Hematopoietic multipotent progenitor cell treated with erythropoietin and hydrocortisone succinate and interleukin-3 and kit ligand, for 8 days (in vitro differentiated cells): ENCODE measurements at places on chromosomes 2 and 18.
A peak's percentile ranks its signal among the peaks of the same experiment; 100 is the strongest.

GRCh38 chr2:118832791-118833715, 14.4 kb downstream of the EN1 start:
- no peak for DNase-seq

GRCh38 chr18:10013621-10014543, 100.1 kb downstream of the VAPA start:
- DNase-seq, result no peak

- no peak for DNase-seq
Observed at GRCh38 chr2:100106460-100106859, 35.9 kb downstream of the AFF3 start.

DNA sequence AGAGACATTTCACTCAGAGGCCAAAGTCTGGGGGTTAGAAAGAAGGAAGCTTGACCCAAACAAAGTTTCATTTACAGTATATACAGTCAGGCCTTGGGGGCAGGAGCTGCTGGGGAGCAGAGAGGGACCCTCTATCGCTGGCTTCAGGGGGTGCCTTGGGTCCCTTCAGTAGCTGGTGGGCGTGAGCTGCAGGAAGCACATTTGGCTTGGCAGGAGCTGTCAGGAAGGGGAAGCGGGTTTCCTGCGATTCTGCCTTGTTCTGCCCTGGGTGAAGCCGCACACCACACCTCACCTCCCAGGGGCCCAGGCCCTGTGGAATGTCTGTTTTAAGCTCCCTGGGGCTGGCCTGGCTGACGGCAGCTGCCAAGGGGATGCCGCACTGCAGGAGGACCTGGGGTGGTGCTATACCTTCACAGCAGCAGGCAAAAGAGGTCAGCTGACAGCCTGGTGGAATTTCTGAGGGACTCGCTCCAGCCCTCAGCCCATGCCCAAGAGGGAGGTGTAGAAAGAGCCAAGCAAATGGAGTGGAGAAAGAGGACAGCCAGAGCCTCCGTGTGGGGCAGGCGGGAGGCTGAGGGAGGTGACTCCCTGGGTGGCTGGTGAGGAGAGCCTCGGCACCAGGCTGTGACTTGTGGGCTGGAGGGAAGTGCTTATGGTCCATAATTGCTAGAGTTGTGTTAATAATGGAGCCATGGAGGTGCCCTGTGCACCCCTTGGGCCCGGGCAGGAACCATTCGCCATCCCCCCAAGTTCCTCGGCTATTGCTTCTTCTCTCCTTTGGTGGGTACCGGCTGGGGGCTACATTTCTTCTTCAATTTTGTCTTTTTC, 43.9 kb downstream of the PSD4 start:
- DNase-seq, result no peak

- DNase-seq, result no peak
Observed at GRCh38 chr18:68965817-68966216, 167.9 kb downstream of the CCDC102B start.

- DNase-seq, result no peak
Observed at GRCh38 chr2:120759543-120760331, 24.1 kb downstream of the GLI2 start.

GRCh38 chr18:57630754-57631595, 9.3 kb upstream of the NARS1 start:
- no peak for DNase-seq

- no peak for DNase-seq
Observed at GRCh38 chr2:96538487-96539214, 2.1 kb downstream of the ARID5A start.

DNA sequence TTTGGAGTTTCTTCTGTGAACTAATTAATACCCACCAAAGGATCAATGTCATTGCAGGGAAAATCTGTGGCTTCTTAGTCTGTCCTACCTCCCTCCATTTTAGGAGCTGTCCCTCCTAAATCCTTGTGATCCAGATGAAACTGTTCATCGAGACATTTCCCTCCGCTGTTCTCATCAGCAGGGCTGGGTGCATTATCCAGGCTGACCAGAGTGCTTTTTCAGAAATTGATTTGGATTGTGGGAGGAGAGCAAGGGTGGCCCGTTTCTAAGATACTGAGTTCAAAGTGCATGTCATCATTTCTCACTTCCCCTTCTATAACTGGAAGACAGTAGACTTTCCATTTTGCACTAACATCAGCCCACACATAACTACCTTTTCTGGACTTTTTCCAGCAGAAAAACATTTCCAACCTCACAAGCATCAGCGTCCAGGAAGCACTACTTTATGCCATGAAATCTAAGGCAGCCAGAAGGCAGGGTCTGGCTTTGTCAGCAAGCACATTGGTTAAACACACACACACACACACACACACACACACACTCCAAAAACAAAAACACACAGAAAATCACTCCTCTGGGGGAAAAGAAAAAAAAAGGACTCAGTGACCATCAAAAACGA, 94.1 kb downstream of the ANKRD44 start:
- DNase-seq, result no peak

DNA sequence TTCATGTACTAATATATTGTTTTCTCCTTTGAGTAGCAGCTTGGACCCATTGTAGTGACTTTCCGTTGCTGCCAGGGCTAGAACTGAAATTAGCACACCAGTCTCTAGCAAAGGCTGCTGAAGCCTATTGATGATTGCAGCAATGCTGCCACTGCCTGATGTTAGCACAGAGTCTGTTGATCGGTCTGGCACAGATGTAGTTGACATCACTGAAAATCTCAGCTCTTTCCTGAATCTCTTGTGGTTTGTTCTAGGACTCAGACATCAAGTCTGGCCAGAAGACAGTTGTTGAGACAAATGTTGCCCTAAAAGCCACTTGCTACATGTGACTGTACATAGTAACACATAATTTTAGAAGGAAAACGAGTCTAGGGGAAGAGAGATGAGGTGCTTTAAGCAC, 47.2 kb downstream of the VAPA start:
- no peak for DNase-seq

DNA sequence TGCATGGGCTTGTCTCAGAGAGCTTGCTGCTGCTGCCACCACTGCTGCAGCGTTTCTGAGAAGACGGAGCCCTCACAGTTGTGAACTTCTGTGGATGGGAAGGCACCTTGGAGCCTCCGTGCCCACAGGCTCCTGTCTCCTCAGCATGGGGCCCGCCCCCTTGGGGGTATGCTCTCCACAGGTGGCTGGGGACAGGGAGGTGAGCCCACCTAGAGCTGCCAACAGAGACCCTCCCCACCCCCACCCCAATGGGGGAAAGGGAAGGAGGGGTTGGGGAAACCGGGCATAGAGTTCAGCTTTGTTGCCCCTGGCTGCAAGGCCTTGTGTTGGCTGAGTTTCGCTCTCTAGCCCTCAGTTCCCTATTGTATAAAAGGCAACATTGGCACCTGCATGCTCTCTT, 76.1 kb downstream of the INPP4A start:
- no peak for DNase-seq

- no peak for DNase-seq
Observed at GRCh38 chr18:44967599-44967998, 286.9 kb downstream of the SETBP1 start.

DNA sequence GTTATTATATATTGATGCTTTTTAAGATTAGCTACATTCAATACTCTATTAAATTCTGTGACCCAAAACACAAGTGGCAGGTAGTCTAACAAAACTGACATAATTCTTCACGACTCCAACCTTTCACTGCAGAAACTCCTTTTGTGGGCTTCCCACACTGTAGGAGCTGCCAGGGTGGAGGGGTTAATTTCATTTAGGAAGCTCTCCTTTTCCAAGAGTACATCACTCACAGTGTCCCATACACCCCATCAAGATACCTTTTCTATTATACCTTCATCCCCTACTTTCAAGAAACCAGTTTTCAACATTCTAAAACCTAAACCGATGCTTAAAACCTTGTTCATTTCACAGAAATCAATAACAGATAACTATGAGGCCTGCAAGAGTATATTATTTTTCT, 825 bp downstream of the THUMPD2 start:
- peak; percentile 32 for DNase-seq

DNA sequence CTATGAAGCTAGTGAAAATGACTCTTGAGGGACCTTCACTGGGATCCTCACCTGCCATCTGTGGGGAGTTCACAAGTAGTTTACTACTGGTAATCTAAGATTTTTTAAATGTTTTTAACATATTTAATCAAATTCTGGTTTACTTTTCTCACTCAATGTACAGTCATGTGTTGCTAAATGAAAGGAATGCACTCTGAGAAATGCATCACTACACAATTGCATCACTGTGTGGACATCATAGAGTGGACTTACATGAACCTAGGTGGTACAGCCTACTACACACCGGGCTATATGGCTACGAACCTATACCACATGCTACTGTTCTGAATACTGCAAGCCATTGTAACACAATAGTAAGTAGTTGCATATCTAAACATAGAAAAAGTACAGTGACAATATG, 528.0 kb downstream of the BCL11A start:
- DNase-seq, result no peak

DNA sequence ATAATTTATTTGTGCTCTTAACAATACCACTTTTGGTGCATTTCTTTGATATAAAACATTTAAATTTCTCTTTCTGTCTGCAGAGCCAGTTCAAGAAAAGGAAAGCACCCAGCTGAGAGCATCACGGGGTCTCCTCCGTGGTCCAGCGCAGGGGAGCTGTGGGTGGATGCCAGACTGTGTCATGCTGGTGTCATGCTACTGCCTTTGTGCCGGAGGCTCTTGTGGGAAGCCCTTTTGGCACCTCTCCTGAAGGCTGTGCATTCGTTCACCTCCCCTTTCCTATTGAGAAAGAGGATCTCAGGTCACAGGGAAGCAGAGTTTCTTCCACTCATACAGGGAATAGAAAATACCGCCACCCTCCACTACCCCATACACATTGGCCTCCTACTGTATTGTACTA, 450.4 kb downstream of the GALR1 start:
- no peak for DNase-seq

- DNase-seq, result no peak
Observed at GRCh38 chr2:60484133-60484645, 69.3 kb downstream of the BCL11A start.

DNA sequence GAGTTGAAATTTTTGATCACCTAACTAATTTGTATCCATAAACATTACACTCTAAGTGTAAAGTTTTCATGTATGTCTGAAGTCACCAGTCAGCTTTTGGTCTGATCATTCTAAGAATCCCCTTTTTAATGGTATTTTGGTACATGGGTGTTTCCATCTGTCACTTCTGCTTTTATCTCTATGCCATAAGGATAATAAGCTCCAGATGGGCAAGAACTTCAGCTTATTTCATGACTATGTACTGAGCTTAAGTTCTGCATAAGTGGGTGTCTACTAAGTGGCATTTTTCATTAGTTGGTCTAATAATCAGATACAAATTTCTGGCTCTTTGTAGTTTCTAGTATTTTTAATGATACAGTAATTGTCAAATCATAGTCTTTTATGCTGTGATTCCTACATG, 20.4 kb downstream of the UBXN4 start:
- no peak for DNase-seq

- no peak for DNase-seq
Observed at GRCh38 chr2:225270053-225270452, 129.5 kb upstream of the NYAP2 start.

DNA sequence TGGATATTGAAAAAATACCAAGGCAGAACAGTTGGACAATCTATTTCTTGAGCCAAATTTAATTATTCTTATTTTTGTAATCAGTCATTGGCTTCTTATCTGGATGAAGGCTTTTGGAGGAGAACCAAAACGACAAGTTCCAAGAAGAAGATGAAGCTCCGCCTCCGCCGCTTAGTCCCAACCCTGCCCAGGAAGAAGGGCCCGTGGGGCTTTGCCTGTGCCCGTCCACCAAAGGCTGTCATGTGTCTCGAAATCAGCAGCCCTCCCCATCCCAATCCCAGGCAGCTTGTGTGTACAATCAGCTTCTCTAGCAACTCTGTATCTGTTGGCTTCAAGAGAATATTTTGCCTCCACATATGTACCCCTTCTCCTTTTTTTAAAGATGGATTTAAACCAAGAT, 24.6 kb downstream of the PTRHD1 start:
- no peak for DNase-seq

DNA sequence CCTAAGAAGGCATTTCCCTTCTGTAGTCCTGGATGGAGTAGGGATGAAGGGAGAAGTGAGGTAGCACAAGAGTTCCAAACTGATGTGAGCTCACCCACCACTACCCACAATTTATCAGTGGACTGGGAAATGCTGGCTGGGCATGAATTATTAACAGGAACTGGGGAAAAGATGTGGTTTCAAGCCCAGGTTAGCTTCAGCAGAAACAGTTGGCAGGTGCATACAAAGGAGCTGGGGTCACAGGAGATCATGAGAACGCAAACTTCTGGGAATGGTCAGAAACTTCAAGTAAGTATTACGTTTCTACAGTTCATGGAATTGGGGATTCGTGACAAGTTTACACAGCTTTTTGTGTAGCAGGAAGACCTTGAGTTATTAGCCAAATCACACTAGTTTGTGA, 5.4 kb downstream of the CCDC141 start:
- DNase-seq, result no peak

DNA sequence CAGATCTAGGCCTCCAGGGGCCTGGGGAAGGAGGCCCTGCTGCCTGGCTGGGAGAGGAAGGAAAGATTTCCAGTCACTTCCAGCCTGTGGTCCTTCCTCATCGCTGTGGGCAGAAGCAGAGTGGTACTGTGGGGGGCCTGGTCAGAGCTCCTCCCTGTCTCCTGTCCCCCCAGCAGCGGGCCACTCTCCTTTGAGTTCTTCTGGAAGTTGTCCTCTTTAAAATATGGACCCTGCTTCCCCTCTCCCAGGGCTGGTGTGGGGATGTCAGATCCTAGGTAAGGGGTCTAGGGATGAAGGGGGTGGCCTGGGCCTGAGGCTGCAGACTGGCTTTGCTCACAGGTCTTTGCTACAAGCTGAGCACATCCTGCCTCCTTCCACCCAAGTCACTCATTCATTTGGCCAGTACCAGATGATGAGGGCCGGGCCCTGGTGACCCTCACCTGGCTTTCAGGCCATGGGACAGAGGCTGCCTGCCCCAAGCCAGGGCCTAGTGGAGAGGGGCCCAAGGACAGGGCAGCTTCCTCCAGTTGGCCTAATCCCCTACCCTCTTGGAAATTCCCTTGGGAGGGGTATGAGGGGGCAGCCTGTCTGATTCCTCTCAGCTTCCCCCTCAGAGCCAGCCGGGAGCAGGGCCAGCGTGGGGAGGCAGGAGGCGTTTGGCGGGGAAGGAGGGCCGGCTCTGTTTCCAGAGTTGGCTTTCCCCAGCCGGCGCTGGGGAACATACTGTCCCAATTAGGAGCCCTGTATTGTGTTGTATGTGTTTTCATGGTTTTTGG, 231.9 kb downstream of the DYSF start:
- no peak for DNase-seq

DNA sequence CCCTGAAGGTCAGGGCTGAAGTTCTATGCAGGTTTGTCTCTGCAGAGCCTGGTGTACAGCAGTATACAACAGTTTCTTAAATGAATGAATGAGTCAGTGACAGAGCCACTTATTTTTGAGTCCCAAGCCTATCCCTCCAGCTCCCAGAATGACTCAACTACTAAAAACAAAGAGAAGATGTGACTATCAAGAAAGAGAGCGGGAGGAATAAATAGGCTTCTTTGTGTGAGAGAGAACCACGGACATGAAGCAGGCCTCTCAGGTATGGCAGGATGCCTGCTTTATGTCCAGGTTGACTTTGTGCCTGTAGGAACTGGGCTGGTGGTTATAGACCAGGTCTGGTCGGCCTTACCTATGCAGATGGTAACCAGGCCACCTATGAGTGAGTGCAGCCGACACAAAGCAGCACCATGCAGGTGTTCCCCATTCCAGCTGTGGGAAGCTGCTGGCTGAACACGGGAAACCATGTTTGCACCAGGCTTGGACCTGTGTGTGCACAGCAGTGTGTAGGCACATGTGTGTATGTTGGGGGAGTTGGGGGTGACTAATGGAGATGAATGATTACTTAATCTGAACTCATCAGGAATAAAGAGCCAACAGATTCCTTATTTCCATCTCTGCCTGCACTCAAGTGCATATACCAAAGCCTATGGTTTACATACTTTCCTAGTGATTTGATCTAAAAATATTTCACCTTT, 171.0 kb downstream of the OSR1 start:
- DNase-seq, result no peak

GRCh38 chr2:132439703-132440398, 23.2 kb downstream of the GPR39 start:
- DNase-seq, result no peak
